CD8-positive, alpha-beta T cell (primary cell): ENCODE measurements at places on chromosomes 7 and 10.
A peak's percentile ranks its signal among the peaks of the same experiment; 100 is the strongest.

- DNase-seq = no peak
Measured at GRCh38 chr10:33698033-33698432, 363.6 kb upstream of the NRP1 start.

GRCh38 chr10:13536674-13537366 is 8.0 kb upstream of the BEND7 start:
- no peak for DNase-seq

GRCh38 chr7:15831606-15832005 is 145.1 kb upstream of the MEOX2 start:
- DNase-seq = no peak

DNA sequence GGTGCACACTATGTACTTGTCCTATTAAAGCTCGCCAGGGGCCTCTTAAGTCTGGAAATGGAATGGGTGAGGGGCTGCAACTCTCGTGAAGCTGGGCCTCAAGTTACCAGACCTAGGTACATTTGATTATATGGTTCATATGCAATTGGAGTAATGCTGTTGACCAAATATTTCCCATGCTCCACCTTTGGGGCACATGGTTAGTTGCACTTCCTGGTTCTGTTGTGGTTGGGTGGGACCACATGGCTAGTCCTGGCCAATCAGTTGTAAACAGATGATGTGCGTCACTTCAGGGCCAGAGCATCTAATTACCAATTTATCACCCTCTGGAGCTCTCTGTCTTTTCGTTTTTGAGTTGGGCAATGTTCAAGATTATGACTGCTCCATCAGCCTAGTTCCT is 39.5 kb upstream of the OPN4 start:
- no peak for DNase-seq

DNA sequence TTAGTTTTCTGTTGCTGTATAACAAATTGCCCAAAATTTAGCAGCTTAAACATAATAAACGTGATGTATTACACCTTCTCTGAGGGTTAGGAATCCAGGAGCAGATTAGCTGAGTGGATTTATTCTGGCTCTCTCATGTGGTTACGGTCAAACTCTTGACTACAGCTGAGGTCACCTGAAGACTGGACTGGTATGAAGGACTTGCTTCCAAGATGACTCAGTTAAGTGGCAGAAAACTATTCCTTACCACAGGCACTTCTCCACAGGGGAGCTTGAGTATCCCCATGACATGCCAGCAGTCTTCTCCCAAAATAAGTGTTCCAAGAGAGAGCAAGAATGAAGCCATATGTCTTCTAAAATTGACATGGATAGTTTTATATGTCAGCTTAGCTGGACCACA is 957.2 kb upstream of the GHITM start:
- no peak for DNase-seq

GRCh38 chr10:87740254-87740655 is 77.8 kb downstream of the ATAD1 start:
- no peak for DNase-seq

DNA sequence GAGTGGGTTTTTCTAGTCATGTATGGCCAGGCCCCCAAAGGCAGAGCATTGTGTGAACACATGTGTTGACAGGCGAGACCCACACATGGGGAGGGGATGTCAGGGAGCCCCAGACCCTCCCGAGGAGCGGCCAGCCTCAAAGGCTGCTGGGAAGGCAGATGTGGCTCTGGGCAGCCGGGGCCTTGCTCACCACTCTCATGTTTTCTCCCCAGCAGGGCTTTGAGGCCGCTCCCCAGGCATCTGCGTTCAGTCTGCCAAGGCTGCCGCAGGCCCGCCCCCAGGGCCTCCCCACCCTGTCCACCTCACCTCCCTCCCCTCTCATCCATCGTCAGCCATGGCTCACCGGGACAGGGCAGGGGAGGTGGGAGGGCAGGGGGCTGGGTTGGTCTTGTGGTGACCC is 16.6 kb upstream of the VSIR start:
- no peak for DNase-seq

DNA sequence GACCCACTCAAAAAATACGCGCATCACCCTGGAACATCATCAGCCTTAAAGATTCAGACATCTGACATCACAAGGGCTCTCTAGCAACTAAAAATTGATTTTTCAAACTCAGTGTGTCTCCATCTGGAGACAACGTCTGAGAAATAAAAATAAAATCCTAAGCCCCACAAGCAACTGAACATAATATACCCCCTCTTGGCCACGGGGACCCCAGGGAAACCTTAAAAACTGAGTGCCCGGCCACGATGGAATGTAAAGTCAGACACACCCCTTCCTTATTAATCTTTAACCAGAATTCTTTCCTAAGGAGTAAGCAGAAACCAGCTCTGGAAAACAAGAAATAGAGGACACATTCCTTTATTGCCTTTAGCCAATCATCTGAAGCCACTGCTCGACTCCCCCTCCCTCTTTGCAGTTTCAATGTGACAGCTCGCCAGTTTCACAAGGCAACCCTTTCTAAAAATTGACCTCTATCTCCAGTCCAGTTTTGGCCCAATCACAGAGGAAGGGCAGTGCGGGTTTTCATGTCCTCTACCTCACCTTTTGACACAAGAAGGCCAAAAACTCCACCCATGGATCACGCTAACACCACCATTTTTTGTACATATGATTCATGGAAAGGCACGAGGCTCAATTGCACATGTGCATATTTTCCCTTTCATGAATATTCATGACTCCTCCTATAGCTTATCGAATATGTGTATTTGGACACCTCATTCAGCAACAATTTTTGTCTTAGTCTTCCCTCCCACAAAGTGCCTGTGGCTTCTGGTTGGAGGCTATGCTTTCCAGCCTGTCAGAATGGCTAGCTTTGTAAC is 24.2 kb downstream of the IFIT3 start:
- no peak for DNase-seq

GRCh38 chr10:35752469-35753461 is 110.7 kb upstream of the FZD8 start:
- no peak for DNase-seq

- DNase-seq = no peak
Measured at GRCh38 chr10:88540351-88540750, 42.8 kb downstream of the RNLS start.

GRCh38 chr7:30163231-30163894 is 28.6 kb downstream of the MTURN start:
- DNase-seq = peak; percentile 38

DNA sequence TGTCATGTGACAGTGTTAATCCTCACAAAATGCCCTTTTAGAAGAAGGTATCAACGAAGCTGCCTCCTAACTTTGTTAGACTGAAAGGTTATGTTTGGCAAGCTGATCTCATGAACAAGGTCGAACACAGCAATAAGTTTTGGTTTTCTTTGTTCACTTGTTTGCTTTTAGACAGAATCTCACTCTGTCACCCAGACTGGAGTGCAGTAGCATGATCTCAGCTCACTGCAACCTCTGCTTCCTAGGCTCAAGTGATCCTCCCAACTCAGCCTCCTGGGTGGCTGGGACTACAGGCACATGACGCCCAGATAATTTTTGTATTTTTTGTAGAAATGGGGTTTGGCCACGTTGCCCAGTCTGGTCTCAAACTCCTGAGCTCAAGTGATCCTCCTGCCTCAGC is 1.1 kb downstream of the STRA8 start:
- DNase-seq = no peak

DNA sequence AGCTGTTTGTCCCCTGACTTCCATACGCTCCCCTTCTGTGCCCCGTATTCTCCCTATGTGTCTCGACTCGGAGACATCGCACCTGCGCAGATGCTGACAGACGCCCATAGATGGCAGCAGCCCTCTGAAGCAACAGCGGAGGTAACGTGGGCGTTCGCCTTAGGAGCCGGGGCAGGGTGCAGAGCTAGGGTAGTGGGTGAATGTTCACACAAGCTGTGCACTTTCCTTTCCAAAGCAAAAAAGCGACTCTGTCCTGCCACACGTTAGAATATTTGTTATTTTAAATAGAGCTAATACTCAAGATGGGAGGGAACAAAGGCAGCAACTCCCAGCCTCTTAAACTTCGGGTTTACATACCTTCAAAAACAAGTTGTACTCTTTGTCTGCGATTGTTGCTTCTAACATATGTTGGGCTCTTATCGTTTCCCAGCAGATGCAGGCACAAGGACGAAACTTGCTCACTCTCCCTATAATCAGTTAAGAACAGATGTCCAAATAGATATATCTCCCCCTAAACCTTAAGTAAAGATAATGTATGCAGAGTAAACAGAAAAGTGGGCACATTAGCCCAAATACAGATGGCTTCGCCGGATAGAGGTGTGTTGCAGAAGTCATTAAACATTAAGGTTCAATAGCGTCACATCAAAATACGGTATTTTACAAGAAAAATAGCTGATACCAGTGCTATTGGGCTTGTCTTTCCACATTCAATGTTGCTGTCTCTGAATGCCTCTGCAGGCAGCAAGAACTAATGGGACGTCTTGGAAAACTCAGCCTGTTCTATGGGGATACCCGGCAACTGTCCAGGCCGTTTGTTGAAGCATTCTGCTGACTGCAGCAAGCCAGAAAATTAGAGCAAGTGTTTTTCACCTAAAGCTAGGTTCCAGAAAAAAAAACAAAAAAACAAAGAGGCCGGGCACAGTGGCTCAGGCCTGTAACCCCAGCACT is 340.3 kb upstream of the PRKCQ start:
- peak; percentile 88 for DNase-seq

DNA sequence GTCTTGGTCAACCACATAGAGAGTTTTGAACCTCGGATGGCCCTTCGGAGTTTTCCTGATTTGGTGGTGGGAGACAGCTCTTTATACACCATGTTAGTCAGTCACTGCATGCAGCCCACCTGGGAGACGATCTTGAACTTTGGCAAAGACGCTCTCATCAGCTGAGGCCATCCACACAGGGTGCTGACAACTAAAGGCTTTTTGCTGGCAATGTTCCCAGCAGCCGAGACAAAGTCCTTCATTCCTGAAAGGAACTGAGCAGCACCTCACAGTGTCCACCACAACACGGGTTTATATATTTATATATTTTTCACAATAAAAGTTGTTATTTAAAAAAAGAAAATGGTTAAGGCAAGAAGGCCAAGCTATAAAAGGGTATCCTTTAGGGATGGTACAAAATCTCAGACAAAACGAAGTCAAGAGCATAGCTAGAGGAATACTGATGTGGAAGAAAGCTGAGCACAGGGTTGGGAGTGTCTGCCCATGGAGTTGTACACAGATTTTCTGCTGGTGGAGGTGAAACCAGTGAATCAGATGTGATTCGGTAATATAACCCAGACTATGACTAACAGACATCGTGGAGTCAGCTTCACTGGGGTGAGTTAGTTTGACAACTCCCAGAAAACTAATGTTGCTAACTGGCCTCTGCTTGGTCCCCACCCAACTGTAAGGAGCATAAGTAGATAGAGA is 27.4 kb upstream of the CAPZA2 start:
- DNase-seq = no peak

- DNase-seq = no peak
Measured at GRCh38 chr10:130000918-130001317, 36.8 kb upstream of the EBF3 start.

GRCh38 chr10:688312-689120 is 952 bp downstream of the DIP2C start:
- DNase-seq = no peak

- DNase-seq = peak; percentile 54
Measured at GRCh38 chr7:37342688-37343471, 105.8 kb downstream of the ELMO1 start.

DNA sequence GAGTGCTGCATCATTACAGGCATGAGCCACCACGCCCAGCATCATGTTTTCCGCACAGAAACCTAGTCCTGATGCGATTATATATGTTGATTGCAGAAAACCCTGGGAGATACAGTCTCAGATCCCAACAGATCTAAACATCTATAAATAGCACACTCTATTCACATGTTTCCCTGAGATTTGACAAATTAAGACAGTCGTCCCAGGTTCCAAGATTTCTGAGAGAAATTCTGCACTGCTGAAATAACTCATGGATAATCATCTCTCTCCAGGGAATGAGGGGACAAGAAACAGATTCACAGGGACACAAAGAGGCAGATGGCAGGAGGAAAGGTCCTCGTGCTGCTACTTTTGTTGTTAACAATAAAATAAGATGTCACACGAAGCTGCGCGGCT is 393.1 kb upstream of the CELF2 start:
- DNase-seq = no peak

- DNase-seq = no peak
Measured at GRCh38 chr7:92253251-92253650, 7.5 kb downstream of the ANKIB1 start.

GRCh38 chr7:154960063-154960790 is 42.7 kb downstream of the PAXIP1 start:
- no peak for DNase-seq

- DNase-seq = no peak
Measured at GRCh38 chr10:70736525-70736924, 48.7 kb downstream of the TBATA start.

GRCh38 chr10:124827474-124827873 is 25.9 kb downstream of the ABRAXAS2 start:
- DNase-seq = no peak

DNA sequence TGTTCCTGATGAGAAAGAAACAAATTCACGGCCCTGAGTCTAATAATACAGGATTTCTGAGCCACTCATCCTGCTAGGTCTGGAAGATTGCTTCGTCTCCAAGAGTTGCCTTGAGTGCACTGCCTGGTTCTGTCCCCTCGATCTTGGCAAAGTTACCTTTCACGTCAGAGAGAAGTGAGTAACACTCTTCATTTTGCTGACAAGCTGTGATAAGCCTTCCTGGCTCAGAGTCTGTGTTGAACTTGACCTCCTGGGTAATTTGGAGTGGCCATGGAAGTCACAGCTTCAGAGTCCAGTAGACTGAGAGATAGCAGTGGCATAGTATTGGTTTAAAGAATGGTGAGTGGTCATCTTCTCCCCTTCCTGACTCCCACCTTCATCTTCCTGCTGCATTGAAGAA is 64.7 kb upstream of the LRGUK start:
- DNase-seq = no peak

DNA sequence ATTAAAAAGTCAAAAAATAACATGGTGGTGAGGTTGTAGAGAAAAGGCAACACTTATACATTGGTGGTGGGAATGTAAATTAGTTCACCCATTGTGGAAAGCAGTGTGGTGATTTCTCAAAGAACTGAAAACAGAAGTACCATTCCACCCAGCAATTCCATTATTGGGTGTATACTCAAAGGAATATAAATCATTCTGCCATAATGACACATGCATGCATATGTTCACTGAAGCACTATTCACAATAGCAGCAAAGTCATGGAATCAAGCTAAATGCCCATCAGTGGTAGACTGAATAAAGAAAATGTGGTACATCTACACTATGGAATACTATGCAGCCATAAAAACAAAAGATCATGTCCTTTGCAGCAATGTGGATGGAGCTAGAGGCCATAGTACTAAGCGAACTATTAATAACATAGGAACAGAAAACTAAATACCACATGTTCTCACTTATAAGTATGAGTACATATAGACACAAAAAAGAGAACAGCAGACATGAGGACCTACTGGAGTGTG is 66.1 kb upstream of the MKLN1 start:
- DNase-seq = no peak

GRCh38 chr10:13180788-13181187 is 19.4 kb downstream of the MCM10 start:
- DNase-seq = no peak

GRCh38 chr10:103759100-103759781 is 96.1 kb downstream of the SH3PXD2A start:
- peak; percentile 46 for DNase-seq

GRCh38 chr7:44791278-44792219 is 4.9 kb upstream of the PPIA start:
- no peak for DNase-seq
